ENCODE measurements at places on chromosomes 4 and X.
A peak's percentile ranks its signal among the peaks of the same experiment; 100 is the strongest.

DNA sequence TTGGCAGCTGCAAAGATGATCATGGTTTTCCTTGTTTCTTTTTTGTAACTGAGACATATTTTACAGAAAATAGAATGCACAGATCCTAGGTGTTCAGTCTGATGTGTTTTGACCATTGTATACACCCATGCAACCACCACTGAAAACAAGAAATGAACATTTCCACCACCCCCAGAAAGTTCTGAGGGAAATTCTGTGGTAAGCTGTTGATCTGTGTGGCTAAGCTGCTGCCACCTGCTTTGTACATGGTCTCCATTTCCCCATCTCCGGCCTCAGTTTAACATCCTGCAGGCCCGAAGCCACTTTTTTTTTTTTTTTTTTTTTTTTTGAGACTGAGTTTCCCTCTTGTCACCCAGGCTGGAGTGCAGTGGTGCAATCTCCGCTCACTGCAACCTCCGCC is 65.3 kb downstream of the NYX start:
- DNase-seq: no peak

DNA sequence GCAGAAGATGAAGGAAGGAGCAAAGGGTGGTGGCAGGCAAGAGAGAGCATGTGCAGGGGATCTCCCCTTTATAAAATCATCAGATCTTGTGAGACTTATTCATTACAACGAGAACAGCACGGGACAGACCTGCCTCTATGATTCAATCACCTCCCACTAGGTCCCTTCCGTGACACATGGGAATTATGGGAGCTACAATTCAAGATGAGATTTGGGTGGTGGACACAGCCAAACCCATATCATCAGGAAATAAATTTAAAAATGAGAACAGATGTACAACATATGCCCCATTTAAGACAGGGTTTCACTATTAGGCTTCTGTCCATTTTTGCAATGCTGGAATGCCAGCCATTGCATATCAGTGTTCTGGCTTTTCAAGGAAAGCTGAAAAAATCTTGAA is 346.7 kb upstream of the SLIT2 start:
- DNase-seq: no peak

DNA sequence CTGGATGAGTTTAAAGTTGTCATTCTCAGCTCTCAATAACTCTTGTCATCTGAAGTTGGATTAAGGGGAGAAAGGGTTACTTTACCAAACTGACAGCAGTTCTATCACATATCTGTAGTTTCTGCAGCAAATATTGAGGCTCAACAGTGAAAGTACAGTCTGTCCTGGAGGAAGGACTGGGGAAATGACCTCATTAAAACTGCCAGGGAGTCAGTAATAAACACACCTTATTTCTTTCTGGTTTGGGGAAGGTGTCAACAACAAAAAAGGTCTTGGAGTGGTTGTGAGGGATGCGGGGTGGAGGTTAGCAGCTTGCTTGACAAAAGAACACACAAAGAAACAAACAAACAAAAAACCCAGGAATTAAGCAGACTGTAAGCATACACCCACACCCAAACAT is 1418.0 kb downstream of the STIM2 start:
- DNase-seq: no peak

DNA sequence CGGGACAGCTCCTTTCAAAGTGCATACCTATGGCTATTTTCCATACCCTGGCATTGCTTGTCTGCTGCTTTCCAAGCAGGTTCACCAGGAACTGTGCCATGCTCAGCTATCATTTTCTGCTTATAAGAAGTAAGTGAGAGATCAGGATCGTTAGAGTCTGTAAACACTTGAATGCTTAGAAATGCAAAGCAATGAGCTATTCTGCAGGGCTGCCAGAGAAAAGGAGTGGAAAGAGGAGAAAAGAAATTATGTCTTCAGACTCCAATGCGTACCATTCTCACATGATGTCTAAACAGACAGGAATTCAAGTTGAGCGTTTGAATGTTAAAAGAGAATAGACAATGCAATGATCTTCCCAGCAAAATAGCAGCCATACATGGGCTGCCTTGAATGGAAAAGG is 245.5 kb upstream of the SLC7A11 start:
- no peak for DNase-seq

DNA sequence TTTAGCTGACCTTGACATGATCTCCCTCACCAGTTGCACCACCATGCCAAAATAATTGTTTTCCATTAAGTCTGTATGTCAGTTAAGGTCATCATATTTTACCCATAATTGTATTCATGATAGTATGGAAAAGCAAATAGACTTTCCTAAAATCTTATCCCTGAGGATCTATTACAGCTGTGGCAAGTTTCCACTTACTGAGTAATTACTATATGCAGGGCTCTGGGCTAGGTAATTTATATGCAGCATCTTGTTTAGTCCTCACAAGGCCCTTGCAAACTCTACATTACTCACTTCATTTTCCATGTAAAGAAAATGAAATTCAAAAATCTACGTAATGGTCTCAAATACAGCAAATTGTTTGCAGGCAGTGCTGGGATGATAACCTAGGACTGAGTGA is 34.8 kb downstream of the YIPF7 start:
- DNase-seq: no peak

GRCh38 chr4:16418814-16419213 is 192.5 kb upstream of the TAPT1 start:
- DNase-seq: no peak

DNA sequence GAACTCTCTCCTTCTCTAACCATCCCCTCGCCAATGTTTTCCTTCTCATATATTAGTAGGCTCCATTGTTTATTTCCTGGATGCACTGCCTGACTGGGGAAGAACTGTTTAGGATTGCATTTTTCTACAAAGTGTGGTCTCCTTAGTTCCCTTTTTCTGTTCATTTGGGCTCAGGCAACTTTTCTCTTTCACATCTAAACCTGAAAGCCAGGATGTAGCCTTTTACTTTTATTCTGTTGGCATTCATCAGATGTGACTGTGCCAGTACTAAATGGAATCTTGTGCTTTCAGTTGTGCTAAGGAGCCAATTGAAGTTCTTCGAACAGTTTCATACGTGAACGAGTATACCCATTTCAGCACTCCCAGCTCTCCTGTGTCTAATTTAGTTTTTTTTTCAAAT is 59.8 kb downstream of the DDIT4L start:
- DNase-seq: no peak

DNA sequence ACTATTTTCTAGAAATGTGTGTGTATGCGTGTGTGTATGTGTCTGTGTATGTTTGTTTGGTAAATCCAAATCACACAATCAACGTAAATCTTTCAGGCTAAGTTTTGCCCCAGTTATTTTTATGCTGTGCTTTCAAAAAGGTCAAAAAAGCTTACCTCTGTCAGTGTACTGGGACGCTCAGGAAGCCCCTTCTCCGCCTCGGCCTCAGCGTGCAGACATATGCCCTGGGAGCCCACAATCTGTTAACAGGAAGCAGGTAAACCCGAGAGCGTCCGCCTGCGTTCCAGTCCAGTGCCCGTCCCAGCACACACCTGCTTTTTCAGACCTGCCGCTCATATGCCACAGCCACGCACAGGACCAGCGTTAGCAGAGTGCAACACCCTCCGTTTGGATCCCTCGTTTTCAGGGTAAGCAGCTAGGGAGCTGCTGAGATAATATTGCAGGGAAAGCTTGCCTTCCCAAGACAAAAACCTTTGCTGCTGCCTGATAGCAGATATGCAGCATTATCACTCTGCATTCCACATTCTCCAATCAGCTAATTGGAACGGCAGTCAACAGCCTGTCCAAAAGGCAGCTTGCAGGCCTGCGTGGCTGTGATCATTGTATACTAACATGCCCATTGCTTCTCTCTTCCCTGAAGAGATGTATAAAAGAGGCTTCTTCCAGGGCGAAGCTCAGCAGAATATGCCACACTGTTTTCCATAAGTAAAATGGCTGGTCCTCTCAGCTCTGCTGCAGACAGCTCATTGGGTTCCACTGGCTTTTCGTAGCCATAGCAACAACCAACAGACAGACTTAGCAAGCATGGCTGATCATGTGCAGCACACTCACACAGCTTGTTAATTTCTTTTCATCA is at the start of gene SORBS2:
Gene SORBS2, minus strand, starts transcription at position 686 of the 856 bp plus-strand sequence. CDS start 121,623 bp downstream, outside the sequence.
- DNase-seq: no peak

DNA sequence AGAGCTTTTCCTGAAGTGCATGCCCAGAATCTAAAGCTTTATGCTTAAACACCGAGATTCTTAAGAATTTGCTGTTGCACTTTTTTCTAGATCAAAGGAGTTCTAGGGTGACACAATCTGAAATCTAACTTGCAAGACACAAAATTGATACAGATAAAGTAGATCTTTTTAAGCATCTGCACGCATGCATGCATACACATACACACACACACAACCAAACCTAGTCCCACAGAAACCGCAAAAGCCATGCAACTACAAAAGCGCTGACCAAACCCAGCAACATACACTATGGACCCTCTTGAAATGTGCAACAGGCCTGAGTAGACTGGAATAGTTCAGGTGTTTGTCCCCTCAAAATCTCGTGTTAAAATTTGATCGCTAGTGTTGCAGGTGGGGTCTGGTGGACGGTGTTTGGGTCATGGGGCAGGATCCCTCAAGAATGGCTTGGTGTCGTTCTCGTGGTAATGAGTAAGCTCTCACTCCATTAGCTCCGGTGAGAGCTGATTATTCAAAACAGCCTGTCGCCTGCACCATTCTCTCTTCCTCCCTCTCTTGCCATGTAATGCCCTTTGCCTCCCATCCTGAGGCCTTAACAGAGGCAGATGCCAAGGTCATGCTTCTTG is 52.7 kb downstream of the IRF2 start:
- no peak for DNase-seq

DNA sequence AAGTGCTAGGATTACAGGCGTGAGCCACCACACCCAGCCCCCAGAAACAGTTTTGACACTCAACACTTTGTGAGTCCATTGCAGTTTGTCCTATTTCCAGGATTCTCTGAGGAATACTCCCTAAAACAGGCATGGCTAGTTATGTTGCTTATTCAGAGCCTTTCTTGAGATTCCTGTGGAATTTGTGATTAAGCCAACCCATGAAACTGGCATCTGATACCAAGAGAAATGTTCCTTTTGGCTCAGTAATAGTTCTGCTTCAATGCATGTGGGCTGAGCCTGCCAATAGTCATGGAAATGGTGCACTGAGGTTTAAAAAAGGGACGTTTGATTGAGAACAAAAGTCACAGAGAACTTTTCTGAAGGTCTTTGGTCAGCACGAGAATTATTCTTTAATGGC is 241.7 kb downstream of the PPP1R2C start:
- DNase-seq: no peak

GRCh38 chr4:2714061-2714770 is 41.9 kb downstream of the TNIP2 start:
- DNase-seq: no peak

GRCh38 chrX:87873347-87873941 is 355.8 kb downstream of the KLHL4 start:
- no peak for DNase-seq

GRCh38 chr4:2756691-2757350 is 685 bp upstream of the TNIP2 start:
- DNase-seq: no peak

GRCh38 chr4:95594629-95595028 is 45.9 kb upstream of the UNC5C start:
- DNase-seq: no peak

- DNase-seq: no peak
Observed at GRCh38 chrX:22097012-22097694, 65.0 kb downstream of the PHEX start.

DNA sequence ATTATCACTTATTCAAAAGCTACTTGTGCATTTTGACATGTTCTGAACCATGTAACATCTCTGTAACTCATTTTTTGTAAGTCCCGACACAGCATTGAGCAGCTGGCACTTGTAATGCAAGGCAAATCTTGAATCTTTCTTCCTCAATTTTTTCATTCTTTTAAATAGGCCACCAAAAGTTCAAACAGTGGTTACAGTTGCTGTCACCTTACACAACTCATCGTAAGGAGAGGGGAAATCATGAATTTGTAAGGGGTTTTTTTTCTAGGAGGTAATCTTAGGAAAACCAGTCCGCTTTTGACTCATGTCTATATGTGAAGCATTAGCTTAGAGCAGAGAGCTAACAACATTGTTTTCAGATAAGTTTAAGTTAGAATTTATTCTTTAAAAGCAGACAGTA is 124.5 kb downstream of the PDLIM5 start:
- no peak for DNase-seq

GRCh38 chr4:165827018-165827417 is 46.0 kb upstream of the TLL1 start:
- DNase-seq: no peak

- DNase-seq: peak; percentile 30
Observed at GRCh38 chr4:78776729-78777575, 802 bp downstream of the BMP2K start.

- DNase-seq: no peak
Observed at GRCh38 chr4:126144543-126145237, 829.9 kb downstream of the FAT4 start.

DNA sequence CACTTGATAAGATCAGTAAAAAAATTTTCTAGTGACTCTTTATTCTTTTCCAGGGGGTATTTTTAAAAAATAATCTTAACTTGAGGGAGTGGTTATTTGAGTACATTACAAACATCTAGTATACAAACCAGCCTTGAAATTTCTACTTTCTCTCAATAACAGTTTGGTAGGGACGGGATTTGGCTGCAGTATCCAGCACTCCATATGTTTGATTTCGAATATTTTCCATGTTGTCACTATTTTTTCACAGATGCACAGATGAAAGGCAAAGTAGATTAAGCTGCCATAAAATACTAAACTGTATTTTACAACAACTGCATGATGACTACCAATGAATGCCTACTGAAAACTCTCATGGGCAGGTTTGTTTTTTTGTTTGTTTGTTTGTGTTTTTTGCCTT is 225.0 kb downstream of the COX7B2 start:
- no peak for DNase-seq

GRCh38 chr4:165758086-165758485 is 115.0 kb upstream of the TLL1 start:
- DNase-seq: no peak

GRCh38 chr4:33262824-33263223 is 2542.7 kb downstream of the PCDH7 start:
- DNase-seq: no peak

DNA sequence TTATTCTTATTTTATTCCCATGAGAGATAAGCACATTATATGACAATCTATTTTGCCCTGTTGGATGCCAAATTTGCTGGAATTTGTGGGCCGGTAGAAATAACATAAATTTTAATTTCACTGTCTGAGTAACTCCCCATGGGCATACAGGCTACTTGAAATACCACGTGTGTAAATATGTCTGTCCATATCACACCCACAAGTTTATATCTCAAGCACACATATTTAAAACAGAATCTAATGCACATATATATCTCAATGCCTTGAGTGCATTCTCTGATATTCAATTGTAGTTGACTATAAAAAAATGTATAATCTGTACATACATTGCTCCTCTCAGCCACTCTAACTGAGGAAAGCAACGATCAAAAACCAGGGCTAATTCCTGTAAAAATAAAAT is 51.2 kb downstream of the PPARGC1A start:
- no peak for DNase-seq

Data from activated CD8-positive, alpha-beta memory T cell treated with anti-CD3 and anti-CD28 coated beads for 1 hour (primary cell).